ENCODE measurements at places on chromosomes 13 and 19.
A peak's percentile ranks its signal among the peaks of the same experiment; 100 is the strongest.

- DNase-seq: no peak
Observed at GRCh38 chr13:105406551-105406950, 1128.9 kb downstream of the EFNB2 start.

GRCh38 chr19:3360421-3361383 lies 5.7 kb upstream of the NFIC start:
- peak; percentile 45 for DNase-seq

DNA sequence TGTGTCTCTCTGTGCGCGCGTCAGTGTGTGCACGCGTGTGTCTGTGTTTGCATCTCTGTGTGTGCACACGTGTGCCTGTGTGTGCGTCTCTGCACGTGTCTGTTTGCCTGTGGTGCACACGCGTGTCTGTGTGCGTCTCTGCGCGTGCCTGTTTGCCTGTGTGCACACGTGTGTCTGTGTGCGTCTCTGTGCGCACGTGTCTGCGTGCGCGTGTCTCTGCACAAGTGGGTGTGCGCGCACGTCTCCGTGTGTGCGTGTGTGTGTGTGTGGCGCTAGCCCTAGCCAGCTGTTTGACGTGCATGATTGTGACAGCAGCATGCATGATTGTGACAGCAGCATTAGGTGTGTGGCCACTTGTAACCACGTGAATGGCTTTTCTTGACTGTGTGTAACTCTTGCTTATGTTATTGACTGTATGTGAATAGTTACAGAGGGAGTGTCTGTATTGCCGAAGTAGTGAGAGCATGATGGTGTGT lies 31.1 kb downstream of the ZNF146 start:
- DNase-seq: no peak

DNA sequence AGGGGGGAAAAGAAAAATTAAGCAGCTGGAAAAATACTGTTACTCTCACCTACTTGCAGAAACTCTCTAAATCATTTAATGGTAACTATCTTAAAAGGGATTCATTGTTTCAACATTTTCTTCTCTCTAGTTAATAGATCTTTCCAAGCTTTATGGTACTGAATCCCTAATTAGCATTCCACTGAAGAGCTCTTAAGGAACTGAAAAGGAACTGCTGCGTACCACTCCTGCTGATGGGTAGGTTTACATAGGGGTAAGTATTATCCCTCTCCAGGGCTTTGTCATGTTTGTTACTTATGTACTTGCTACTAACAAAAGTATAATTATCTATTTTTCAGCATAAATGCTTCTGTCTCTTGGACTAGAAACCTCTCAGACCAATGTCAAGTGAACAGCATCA lies 12.5 kb downstream of the TEX30 start:
- peak; percentile 27 for DNase-seq

DNA sequence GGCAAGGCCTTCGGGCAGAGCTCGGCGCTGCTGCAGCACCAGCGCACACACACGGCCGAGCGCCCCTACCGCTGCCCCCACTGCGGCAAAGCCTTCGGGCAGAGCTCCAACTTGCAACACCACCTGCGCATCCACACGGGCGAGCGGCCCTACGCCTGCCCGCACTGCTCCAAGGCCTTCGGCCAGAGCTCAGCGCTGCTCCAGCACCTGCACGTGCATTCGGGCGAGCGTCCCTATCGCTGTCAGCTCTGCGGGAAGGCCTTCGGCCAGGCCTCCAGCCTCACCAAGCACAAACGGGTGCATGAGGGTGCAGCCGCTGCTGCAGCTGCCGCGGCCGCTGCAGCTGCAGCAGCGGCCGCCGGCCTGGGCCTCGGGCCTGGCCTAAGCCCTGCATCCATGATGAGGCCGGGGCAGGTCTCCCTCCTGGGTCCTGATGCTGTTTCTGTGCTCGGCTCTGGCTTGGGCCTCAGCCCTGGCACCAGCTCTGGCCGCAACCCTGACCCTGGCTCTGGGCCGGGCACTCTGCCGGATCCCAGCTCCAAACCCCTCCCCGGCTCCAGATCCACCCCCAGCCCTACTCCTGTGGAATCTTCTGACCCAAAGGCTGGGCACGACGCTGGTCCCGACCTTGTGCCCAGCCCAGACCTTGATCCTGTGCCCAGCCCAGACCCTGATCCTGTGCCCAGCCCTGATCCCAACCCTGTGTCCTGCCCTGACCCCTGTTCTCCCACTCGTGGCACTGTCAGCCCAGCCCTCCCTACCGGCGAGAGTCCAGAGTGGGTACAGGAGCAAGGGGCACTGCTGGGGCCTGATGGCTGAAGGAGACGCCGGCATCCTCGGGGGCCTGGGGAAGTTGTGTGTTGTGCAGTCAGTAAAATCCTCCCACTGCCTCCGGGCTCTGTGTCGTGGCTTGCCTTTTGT lies 2.0 kb upstream of the MCOLN1 start:
- no peak for DNase-seq

GRCh38 chr13:95197548-95197947 lies 103.7 kb downstream of the ABCC4 start:
- DNase-seq: no peak

DNA sequence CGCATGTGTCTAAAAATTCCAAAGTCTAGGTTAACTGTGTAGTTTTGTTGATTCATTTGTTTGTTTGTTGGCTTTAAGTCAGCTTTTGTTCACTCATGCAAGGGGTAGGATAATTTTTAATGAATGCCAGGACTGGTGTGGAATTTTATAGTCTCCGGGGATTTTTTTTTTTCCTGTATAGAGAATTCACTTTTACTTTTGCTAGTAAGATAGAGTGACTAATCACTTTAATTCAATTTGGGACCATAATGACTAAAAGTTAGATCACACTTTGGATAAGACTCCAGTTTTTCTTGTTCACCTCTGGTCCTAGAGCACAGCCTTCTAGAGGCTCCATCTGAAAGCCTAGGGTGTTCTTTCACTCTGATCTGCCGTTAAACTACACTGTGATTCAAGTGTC lies 1690.0 kb downstream of the PCDH9 start:
- DNase-seq: no peak
